Fibroblast of skin of back (primary cell): ENCODE measurements at places on chromosomes 6 and 20.
A peak's percentile ranks its signal among the peaks of the same experiment; 100 is the strongest.

DNA sequence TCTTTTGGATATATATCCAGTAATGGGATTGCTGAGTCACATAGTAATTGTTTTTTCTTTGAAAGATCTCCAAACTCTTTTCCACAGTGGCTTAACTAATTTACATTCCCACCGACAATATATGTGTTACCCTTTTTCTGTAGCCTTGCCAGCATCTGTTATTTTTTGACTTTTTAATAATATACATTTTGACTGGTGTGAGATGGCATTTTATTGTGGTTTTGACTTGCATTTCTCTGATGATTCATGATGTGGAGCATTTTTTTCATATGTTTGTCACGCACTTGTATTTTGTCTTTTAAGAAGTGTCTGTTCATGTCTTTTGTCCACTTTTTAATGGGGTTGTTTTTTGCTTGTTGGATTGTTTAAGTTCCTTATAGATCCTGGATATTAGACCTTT is 58.9 kb upstream of the OPRM1 start:
- DNase-seq: peak; percentile 78

DNA sequence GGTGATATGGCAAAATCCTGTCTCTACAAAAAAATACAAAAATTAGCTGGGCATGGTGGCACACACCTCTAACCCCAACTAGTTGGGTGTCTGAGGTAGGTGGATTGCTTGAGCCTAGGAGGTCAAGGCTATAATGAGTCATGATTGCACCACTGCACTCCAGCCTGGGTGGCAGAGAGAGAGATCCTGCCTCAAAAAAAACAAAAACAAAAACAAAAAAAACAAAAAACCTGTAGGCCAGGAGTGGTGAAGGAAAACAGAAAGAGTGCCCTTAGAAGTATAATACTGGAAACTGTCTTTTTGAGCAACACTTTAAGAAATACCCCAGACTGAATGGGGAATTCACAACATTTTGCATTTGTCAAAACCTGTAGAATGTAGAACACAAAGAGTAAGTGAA is 85.3 kb downstream of the JARID2 start:
- no peak for DNase-seq

GRCh38 chr6:19892260-19892659 is 55.1 kb downstream of the ID4 start:
- no peak for DNase-seq

DNA sequence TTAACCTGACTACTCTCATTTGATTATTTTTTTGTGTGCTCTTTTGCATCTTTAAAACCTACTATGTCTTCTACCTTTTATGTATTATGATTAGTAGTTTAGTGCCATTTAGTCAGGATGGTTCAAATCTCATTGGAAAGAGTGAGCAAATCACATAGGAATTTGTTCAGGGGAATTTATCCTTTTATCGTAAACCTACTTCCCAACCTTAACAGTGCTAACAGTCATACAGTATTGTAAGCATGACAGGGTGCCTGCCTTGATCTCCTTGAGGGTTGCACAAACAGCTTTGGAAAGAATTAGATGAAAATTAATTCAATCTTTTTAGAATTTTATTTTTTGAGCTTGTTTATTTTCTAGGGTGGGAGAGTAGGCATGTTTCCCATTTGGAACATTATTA is 18.3 kb downstream of the RNF8 start:
- peak; percentile 27 for DNase-seq

DNA sequence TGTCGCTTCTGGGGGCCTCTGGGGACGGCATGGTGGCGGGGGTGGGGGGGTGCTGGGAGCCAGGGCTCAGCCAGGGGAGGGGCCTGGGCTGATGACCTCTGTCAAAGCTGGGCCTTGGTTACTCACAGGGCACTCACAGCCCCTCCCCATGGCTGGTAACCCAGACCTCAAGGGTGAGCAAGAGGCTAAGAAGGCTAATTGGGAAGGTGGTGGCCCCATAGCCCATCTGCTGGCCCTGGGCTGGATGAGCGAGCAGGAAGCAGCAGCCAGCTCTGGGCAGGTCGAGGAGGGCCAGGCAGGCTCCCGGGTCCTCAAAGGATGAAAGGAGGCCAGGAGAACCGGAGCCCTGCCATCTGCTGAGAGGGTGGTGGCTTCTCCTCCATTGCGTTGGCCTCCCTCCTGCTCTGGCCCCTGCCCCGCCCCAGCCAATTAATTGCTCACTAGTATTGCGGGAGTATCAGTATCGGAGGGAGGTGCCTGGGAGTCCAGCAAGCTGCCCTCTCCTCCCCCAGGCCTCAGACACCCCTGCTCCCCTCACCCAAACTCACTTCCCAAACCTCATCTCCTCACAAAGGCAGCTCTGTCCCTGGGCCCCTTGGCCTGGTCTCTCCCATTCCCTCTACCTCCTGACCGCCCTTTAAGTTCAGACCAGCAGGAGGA is 1.0 kb upstream of the CDSN start:
- no peak for DNase-seq

- DNase-seq: no peak
These were observed 195.7 kb downstream of the TASP1 start for GRCh38 chr20:13442986-13443385.

GRCh38 chr6:13681305-13682061 is 30.2 kb downstream of the RANBP9 start:
- no peak for DNase-seq

DNA sequence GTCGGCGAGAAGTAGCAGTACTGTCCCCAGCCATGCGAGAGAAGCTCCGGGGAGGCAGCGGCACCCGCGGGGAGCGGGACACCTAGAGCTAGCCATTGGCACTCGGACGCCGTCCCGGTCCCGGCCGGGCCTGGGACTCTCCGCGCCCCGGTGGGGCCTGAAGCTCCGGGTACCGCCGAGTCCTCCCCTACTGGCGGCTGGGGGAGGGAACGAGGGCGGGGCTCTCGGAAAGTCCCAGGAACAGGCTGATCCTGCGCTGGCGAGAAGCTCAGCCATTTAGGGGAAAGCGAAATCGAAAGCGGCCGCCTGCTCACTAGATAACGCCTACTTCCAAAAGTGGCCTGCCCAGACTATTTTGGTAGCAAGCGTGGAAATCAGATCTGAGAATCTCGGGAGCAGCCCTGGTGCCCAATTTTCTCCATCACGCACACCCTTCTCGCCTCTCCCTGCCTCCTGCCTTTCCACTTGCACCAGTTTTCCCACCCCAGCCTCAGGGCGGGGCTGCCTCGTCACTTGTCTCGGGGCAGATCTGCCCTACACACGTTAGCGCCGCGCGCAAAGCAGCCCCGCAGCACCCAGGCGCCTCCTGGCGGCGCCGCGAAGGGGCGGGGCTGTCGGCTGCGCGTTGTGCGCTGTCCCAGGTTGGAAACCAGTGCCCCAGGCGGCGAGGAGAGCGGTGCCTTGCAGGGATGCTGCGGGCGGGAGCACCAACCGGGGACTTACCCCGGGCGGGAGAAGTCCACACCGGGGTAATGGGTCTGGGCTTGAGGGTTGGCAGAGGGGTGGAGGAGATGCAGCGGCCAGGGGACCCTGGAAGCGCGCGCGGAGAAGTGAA is at the start of the genes PSMB9 and TAP1:
PSMB9 (plus strand) TSS at position 652 of the 835 bp plus-strand sequence; CDS start at position 690, 38 bp downstream.
TAP1 (minus strand) TSS at position 164 of the 835 bp plus-strand sequence; CDS start at position 96, 68 bp downstream.
- peak; percentile 91 for DNase-seq

DNA sequence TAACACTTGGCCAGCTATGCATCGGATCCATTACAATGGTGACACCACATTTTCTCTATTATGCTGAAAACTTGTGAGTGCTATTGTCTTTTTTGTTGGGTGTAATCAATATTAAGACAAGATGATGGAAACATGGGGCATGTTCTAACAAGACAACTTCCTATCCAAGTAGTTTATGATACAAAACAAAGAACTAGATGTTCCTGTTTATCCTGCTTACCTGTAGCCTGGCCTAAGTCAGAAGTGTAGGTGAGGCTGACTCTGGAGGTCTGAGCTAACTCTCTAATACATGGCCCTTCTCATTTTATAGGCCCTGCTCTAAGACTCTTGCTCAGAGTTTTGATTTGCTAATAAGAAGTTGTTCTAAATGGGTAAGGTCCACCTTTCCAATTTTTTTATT is 242.4 kb upstream of the STXBP5 start:
- no peak for DNase-seq

- peak; percentile 78 for DNase-seq
These were observed 37.8 kb upstream of the CNKSR3 start for GRCh38 chr6:154548130-154548830.

DNA sequence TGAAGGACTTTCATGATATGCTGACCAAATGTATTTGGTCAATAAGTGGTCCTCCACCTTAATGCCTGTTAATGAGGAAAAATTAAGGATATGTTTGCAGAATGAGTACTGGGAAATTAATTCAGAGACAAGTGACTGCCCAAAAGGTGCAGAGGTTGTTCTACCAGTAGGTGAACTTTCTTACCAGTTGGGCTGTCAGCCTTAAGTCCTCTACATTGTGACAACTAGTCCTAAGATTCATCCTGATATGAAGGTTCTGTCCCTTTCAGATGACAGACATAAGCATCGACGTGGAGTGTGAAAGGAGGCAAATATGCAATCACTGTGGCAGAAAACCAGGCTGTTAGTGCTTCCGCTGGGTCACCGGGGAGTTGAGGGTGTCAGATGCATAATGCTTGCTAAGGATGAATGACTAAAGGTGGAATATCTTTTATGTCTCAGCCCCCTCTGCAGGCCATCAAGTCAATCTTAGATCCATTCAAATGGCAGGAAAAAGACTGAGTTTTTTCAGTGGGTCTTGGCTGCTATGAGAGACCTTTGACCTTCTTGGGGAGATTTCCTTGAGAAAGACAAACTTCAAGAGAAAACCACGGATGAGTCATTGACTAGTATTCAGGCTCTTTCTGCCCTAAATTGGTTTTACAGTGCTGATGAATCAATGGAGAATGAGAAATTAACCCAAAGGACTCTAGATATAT is 226.0 kb downstream of the TPBG start:
- DNase-seq: peak; percentile 89

- no peak for DNase-seq
These were observed 119.4 kb upstream of the LY86 start for GRCh38 chr6:6469074-6469473.

- peak; percentile 67 for DNase-seq
These were observed 216.2 kb downstream of the CD83 start for GRCh38 chr6:14333556-14334305.

GRCh38 chr6:84926189-84927155 is 162.1 kb upstream of the TBX18 start:
- DNase-seq: peak; percentile 37

DNA sequence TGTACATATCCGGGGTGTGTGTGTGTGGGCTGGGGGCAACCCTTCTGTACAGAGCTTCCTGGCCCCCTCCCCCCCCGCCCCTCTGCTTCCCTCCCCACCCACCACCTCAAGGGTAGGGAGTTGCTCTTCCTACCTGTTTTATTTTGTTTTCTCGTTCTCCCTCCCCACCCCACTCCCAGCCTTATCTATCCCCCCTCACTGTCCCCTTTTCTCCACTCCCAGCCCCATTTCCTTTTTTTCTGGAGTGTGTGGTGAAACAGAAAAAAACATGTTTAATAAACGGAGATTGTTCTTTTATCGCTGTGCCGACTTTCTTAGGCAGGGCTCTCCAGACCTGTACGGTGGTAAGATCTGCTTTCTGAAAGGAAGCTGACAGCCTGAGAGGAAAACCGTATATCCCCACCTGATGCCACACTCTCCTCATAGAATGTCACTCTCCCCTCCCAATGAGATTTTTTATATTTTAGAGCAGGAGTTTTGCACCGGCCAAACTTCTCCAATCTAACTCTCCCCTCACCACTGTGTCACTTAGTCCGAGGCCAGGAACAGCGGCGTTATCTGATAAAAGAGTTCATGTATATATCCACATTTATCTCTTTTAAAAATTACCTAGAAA is 875 bp upstream of the ZBTB9 start:
- DNase-seq: no peak

GRCh38 chr6:33279971-33280511 is 3.1 kb downstream of the B3GALT4 start:
- peak; percentile 57 for DNase-seq

DNA sequence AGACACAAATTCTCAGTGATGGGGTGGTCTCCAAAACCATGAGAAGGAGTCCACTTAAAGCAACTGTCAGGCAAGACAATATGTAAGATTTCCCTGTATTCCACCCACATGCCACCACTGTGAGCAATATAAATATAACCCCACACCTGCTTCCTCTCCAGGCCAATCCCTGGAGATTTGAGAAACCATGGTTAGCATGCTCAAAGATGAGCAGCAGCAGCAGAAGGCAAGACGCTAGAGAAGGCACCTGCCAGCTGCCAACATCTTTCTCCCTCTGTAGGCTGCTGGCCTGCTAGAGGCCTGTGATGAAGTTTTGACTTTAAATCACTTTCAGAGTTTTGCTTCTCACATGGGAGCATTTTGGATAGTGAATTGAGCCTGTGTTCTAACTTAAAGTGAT is 7.9 kb upstream of the SOD2 start:
- peak; percentile 20 for DNase-seq

DNA sequence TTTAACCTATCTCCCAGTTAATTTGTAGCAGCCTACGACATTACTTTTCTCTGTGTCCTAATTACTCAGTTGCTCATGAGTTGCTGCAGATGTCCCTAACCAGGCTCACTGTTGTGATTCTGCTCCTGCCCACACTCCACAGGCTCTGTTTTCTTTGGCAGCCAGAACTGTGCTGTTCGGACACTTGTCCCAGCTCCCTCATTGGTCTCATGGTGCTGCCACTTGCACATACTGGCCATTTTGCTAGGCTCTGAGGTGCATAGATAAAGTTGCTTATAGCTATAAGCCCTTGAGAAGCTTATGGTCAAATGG is 55.0 kb downstream of the NOX3 start:
- DNase-seq: no peak

GRCh38 chr6:122804962-122805485 is 16.0 kb downstream of the SMPDL3A start:
- no peak for DNase-seq

DNA sequence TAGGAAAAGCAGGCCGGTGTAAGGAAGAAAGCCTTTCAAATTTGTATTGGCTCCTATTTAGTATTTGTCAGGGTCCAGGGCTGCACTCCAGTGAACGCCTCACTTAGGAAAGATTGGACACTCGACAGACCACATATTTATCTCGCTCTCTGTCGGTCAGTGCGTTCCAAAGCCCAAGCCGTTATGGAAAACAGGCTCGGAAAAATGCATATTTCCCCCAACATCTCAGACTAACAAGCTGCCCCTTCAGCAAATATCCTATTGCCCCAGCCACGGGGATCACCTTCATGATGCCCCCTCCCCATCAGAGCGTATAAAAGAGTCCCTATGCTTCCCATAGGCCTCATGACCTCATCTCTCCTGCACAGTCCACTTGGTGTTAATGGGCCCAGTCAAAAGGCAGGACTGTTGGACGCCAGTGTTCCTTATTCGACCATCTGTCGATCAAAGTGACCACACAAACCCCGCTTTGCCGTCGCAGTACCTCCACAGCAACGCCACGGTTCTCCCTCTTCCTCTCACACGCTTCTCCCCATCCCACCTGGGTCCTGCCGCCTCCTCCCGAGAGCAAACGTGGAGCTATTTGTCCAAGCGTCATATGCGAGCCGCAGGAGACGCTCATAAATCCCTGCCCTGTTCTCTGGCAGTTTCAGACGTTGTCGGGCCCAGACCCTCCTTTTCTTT is 63.3 kb downstream of the NPEPL1 start:
- DNase-seq: no peak

GRCh38 chr6:30465595-30466306 is 23.6 kb upstream of the HLA-E start:
- DNase-seq: no peak

GRCh38 chr6:36110863-36111262 is 19.4 kb upstream of the MAPK13 start:
- DNase-seq: no peak
